NCI-H146 (cell line): ENCODE measurements at places on chromosomes 1 and 21.

- DNase-seq: peak; percentile 65
Observed at GRCh38 chr1:36609241-36610027, 126.7 kb upstream of the CSF3R start.

GRCh38 chr1:78281580-78281979, 209.2 kb upstream of the PTGFR start:
- no peak for DNase-seq

- DNase-seq: no peak
Observed at GRCh38 chr21:44013380-44014088, 1.4 kb downstream of the TRAPPC10 start.

DNA sequence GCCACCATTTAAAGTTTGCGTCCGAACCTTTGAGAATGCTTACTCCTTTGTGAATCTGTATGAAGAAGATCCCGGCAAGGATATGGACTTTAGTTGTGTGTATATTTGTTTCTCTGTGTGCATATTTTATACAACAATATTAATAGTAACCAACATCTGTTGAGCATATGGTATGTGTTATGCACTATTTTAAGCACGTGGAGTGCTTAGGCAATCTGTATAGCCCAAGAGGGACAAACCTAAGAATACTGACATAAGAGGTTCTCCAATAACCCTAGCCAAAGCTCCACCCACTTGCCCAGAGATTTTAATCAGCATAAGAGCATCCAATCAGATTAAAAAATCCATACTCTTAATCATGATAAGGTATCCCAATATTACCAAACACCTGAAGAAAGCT, 92.7 kb downstream of the MAB21L3 start:
- DNase-seq: no peak

GRCh38 chr1:116390195-116390594, 17.2 kb downstream of the ATP1A1 start:
- no peak for DNase-seq
